ENCODE measurements at places on chromosomes 2 and 18.

GRCh38 chr2:106025796-106026195 lies 168.3 kb downstream of the UXS1 start:
- no peak for DNase-seq

DNA sequence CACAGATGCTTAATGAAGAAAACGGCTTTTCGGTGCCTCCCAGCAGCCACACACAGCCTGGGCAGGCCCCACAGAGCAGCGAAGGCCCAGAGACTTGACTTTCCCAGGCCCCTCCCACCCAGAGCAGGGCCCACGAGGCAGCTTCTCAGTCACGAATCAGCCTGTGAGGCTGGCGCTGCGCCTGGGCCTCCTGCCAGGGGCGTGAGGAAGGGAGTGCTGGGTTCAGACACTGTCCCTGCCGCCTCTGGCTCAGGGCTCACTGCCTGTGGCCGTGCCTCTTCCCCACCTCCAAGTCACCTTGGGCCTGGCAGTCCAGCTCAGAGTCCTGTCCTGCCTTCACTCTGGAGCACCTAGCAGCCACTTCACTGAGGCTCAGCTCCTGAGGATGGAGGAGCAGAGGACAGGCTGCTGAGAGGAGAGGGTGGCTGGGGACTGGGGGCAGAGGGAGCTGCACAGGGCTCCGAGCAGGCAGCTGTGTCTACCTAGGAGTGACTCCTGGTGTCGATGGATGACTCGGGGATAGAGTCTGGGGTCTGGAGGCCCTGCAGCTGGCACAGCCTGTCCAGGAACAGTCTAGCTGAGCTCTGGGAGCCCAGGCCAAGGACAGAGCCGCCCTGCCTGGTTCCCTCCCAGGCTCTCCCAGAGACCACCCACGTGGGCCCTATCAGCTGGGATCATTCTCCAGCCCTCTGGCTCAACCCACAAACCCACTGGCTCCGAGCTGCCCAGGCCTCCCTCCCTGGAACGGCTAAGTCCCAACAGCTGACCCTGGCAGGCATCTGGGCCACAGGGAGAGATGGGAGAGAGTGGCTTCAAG lies 36.4 kb upstream of the FOSL2 start:
- DNase-seq: no peak

- no peak for DNase-seq
These were observed 4.7 kb downstream of the HTRA2 start for GRCh38 chr2:74534411-74534810.

GRCh38 chr18:56807901-56808300 lies 156.7 kb downstream of the WDR7 start:
- no peak for DNase-seq

Measured in stimulated activated CD8-positive, alpha-beta memory T cell treated with anti-CD3 and anti-CD28 coated beads, Interleukin-4, amount 100 ng/mL, for 4 hours (primary cell).